Effector memory CD4-positive, alpha-beta T cell (primary cell): ENCODE measurements at places on chromosomes 1 and 21.

GRCh38 chr1:172779491-172779890 lies 120.6 kb downstream of the FASLG start:
- DNase-seq, result no peak
- no peak overlapping the region for H3K4me3 ChIP-seq
- H3K27ac ChIP-seq, result no peak overlapping the region
- peaks cover 3% of the 10 kb centered on the region for H3K4me1 ChIP-seq

- no peak overlapping the region for H3K27ac ChIP-seq
- no peaks in the 10 kb centered on the region for H3K27me3 ChIP-seq
- no peak for DNase-seq
- no peaks in the 10 kb centered on the region for H3K36me3 ChIP-seq
- H3K4me1 ChIP-seq, result no peaks in the 10 kb centered on the region
Observed at GRCh38 chr1:84385347-84385746, 12.9 kb upstream of the DNASE2B start.

DNA sequence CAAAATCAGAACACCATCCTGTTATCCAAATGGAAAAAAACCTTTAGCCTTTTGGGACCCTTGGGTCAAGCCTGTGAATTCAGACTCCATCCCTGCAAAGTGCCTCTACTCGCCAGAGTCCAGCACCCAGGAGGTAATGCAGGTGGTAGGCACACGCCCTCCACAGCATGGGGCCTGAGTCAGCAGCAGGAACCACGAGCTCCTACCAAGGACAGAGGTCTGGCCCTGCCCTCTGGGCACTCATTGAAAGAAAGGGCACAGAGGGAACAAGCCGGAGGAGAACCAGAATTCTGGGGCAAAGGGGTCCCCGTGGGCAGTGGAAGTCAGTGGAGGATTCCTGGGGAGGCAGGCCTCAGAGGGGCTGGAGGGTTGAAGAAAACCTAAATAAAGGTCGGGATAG lies 438.1 kb downstream of the NPHP4 start:
- no peak for DNase-seq
- no peaks in the 10 kb centered on the region for H3K4me1 ChIP-seq
- H3K36me3 ChIP-seq, result no peaks in the 10 kb centered on the region
- no peaks in the 10 kb centered on the region for H3K27me3 ChIP-seq
- no peak overlapping the region for H3K4me3 ChIP-seq

DNA sequence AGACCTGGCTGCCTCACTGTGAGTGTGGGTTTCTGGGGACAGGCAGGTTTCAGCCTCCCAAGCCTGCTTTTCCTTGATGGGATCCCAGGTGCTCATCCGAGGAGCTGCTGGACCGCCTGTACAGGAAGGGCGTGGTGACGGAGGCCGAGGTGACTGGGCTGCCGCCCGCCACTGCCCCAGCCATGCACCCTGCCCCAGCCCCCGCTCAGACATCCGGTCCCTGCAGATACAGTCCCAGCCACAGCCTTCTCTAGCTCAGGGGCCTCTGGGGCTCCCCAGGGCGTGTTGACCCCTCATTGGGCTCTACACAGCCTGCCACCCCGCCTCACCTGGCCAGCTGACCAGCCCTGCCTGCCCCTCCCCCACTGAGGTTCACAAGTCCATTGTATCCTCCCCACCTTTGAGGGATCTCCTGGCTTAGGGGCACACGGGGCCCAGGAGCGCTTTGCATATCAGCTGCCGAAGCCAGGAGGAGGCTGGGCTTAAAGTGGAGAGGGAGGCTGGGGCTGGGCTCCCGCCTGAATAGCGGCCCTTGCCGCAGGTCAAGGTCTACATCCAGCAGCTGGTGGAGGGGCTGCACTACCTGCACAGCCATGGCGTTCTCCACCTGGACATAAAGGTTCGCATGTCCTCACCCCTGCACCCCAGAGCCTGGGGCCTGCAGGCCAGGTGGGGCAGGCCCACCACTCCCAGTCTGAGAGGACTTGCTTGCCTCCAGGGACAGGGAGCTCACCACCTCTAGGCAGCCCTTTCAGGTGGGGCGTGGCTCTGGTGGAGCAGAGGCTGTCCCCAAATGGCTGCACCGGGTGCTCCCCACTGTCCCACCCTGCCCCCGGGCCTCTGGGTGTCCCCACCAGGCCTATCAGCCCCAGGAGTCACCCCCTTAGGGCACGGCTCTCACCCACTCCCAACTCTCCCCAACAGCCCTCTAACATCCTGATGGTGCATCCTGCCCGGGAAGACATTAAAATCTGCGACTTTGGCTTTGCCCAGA lies 38.5 kb downstream of the TRIM11 start:
- H3K4me3 ChIP-seq, result no peak overlapping the region
- H3K36me3 ChIP-seq, result no peaks in the 10 kb centered on the region
- H3K4me1 ChIP-seq, result no peaks in the 10 kb centered on the region
- no peaks in the 10 kb centered on the region for H3K27me3 ChIP-seq
- DNase-seq, result no peak

DNA sequence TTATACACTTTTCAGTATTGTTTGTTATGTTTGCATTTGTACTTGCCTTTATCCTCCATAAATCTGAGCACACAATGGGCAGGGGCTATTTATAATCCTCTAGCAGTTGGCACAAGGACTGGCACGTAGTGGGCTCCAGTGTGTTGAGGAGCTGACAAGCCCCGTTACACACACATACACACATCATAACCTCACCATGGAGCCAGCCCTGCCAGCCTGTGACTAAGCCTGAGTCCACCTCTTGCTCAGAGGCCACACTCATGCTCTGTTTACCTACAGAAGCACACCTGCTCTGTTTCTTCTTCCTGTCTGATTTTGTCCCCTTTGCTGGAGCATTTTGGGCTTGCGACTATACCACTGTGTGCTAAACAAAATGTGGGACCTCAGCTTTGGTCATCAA lies 64.5 kb upstream of the SPATA6 start:
- H3K27me3 ChIP-seq, result peaks cover 3% of the 10 kb centered on the region
- no peak overlapping the region for H3K27ac ChIP-seq
- no peak overlapping the region for H3K4me3 ChIP-seq

- no peak overlapping the region for H3K4me3 ChIP-seq
- DNase-seq, result no peak
- no peaks in the 10 kb centered on the region for H3K4me1 ChIP-seq
- H3K27ac ChIP-seq, result no peak overlapping the region
Observed at GRCh38 chr21:41750051-41750450, 16.8 kb downstream of the RIPK4 start.

- no peak overlapping the region for H3K4me3 ChIP-seq
- no peaks in the 10 kb centered on the region for H3K27me3 ChIP-seq
- H3K36me3 ChIP-seq, result no peaks in the 10 kb centered on the region
- no peak for DNase-seq
Observed at GRCh38 chr1:41173651-41174050, 68.5 kb downstream of the SCMH1 start.

DNA sequence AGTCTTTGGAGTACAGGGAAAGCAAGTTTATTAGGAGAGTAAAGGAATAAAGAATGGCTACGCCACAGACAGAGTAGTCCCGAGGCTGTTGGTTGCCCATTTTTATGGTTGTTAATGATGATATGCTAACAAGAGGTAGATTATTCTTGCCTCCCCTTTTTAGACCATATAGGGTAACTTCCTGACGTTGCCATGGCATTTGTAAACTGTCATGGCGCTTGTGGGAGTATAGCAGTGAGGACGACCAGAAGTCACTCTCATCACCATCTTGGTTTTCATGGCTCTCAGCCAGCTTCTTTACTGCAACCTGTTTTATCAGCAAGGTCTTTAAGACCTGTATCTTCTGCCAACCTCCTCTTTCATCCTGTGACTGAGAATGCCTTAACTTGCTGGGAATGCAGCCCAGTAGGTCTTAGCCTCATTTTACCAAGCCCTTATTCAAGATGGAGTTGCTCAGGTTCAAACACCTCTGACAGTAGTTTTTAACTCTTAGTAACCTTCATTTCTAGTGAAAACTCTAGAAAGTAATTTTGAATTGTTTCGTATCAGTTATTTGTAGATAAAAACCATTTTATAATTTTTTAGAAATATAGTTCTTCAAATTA lies 26.2 kb downstream of the TCP10L start:
- no peaks in the 10 kb centered on the region for H3K27me3 ChIP-seq
- H3K4me3 ChIP-seq, result no peak overlapping the region
- DNase-seq, result no peak
- no peak overlapping the region for H3K27ac ChIP-seq
- H3K36me3 ChIP-seq, result no peaks in the 10 kb centered on the region

GRCh38 chr1:177632923-177633615 lies 336.8 kb downstream of the SEC16B start:
- no peaks in the 10 kb centered on the region for H3K36me3 ChIP-seq
- H3K4me3 ChIP-seq, result no peak overlapping the region
- no peaks in the 10 kb centered on the region for H3K4me1 ChIP-seq
- no peak overlapping the region for H3K27ac ChIP-seq

GRCh38 chr1:222547260-222547614 lies 667 bp downstream of the HHIPL2 start:
- no peak for DNase-seq
- H3K27me3 ChIP-seq, result peaks cover 3% of the 10 kb centered on the region
- no peak overlapping the region for H3K4me3 ChIP-seq

- no peak overlapping the region for H3K27ac ChIP-seq
- no peaks in the 10 kb centered on the region for H3K27me3 ChIP-seq
- DNase-seq, result no peak
- no peaks in the 10 kb centered on the region for H3K36me3 ChIP-seq
Observed at GRCh38 chr1:8257621-8258020, 60.3 kb upstream of the SLC45A1 start.
